DMS79 treated with DMSO at 0.1 percent for 48 hours (cell line): ENCODE measurements at places on chromosomes 7 and 10.

GRCh38 chr10:116699049-116699448 is 43.3 kb downstream of the HSPA12A start:
- DNase-seq, result no peak

DNA sequence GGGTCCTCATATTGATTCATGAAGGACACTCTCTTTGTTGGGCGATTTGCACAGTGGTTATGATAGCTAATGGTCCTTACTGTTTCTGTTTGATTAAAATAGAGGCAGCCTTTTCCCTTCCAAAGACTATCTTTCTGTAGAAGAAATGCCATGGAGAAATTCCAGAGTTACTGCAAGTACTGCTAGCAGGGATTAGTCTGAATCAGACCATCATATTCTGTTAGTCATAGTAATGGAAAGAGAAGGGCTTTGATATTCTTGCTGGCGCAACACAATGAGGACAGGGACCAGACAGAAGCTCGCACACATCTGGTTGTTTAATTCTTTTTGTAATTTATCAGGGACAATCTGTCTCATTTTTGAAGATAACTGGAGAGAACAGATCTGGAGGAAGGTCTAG is 304.5 kb upstream of the FZD8 start:
- DNase-seq, result no peak

GRCh38 chr7:55150709-55151451 is 132.1 kb downstream of the EGFR start:
- DNase-seq, result no peak

- DNase-seq, result peak; percentile 57
Observed at GRCh38 chr7:32957326-32958045, at the start of gene FKBP9. Gene FKBP9 (plus strand): TSS chr7:32957440. CDS start chr7:32957574, 134 bp downstream.
